ENCODE measurements at places on chromosomes 13 and 19. TPM values are rescaled to one million over a fixed set of nuclear protein-coding genes. Genes with fewer than 3 reads are reported as not detected.

GRCh38 chr19:31347828-31348392, 1.3 kb downstream of the TSHZ3 start:
- peaks cover 4% of the 10 kb centered on the region for H3K36me3 ChIP-seq
- H3K4me3 ChIP-seq = peak overlapping the region; percentile 77
- no peak overlapping the region for H3K27ac ChIP-seq
- peaks cover 54% of the 10 kb centered on the region for H3K27me3 ChIP-seq

- no peaks in the 10 kb centered on the region for H3K27me3 ChIP-seq
- H3K27ac ChIP-seq = peak overlapping the region; percentile 83
- peak overlapping the region; percentile 89 for H3K4me3 ChIP-seq
- H3K36me3 ChIP-seq = peaks cover 27% of the 10 kb centered on the region
- H3K4me1 ChIP-seq = peaks cover 22% of the 10 kb centered on the region
These were observed 2.4 kb downstream of the GADD45B start for GRCh38 chr19:2478278-2478755.

Gene FUT1
- total RNA-seq = 0.45 TPM

DNA sequence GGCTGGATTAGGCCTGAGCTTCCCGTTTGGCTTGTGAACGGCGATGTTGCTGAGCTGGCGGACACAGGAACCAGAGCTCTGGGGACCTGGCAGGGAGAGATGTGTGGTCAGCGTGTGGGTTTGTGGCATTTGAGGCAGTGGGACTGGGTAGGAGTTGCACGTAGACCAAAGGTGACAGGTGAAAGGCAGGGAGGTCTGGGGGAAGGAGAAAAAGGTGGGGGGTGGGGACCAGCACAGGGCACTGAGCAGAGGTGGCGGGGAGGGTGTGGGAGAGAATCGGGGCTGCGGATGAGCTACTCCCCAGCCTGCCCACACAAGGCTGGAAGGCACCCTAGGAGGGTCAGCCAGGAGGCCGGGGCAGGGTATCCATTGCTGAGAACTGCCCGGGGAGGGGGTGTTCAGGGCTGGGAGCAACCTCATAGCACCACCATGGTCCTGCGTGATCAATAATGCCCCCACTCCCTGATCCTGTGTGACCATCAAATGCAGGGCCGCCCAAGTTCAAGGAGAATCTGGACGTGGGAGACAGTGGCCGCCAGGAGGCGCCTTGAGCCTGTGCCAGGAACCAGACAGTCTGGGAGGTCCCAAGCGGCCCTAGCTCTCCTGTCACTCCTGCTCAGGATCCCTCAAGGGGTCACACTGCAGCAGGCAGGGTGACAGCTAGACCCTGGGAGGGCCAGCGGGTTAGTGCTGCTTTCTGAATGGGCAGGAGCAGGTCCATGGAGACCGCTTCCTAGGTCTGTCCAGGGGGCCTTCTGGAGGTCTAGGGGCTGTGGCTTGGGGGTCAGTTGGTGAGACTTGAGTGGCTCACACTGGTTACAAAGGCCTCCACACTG, 12.8 kb upstream of the SELENOW start:
- DNase-seq = peak; percentile 53
- H3K4me1 ChIP-seq = no peaks in the 10 kb centered on the region
- H3K36me3 ChIP-seq = no peaks in the 10 kb centered on the region
- H3K4me3 ChIP-seq = no peak overlapping the region

DNA sequence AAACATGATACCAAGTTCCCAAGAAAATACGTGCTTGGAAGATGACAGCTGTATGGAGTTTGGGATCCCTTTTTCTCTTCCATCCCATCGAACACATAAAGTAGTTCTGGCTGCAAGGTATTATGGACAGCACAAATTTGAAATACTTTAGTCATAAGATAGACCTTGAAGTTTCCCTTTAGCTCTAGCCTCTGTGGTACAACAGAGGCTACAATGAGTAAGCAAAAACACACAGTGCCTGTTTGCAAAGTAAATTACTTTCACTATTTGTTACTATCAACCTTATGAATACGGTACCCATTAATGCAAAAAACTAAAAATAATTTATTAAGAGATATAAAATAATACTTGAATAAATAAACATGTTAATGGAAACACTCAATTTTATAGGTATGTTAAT, 21.0 kb upstream of the LRCH1 start:
- no peaks in the 10 kb centered on the region for H3K36me3 ChIP-seq
- H3K4me1 ChIP-seq = peaks cover 15% of the 10 kb centered on the region
- H3K27me3 ChIP-seq = peaks cover 2% of the 10 kb centered on the region
- no peak overlapping the region for H3K4me3 ChIP-seq
- H3K27ac ChIP-seq = no peak overlapping the region
- no peak for DNase-seq

DNA sequence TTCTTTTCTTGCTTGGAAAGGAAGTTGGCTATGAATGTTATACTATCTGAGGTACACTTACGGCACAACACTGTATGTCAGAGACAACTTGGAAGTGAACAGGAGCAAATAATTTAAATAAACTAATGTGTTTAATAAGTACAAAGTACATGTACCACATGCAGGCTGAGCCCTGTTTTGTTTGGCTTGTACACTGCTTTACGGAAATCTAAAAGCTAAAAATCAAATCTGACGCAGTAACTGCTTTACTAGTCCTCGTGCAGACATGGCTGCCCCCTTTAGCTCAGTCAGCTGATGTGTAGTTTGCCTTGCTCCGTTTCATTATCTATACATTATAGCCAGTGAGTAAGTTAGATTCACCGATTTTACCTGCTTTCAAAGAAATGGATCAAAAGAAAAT, 36.5 kb downstream of the TDRD3 start:
- no peak overlapping the region for H3K27ac ChIP-seq
- peaks cover 14% of the 10 kb centered on the region for H3K4me1 ChIP-seq
- no peaks in the 10 kb centered on the region for H3K27me3 ChIP-seq
- no peak overlapping the region for H3K4me3 ChIP-seq

DNA sequence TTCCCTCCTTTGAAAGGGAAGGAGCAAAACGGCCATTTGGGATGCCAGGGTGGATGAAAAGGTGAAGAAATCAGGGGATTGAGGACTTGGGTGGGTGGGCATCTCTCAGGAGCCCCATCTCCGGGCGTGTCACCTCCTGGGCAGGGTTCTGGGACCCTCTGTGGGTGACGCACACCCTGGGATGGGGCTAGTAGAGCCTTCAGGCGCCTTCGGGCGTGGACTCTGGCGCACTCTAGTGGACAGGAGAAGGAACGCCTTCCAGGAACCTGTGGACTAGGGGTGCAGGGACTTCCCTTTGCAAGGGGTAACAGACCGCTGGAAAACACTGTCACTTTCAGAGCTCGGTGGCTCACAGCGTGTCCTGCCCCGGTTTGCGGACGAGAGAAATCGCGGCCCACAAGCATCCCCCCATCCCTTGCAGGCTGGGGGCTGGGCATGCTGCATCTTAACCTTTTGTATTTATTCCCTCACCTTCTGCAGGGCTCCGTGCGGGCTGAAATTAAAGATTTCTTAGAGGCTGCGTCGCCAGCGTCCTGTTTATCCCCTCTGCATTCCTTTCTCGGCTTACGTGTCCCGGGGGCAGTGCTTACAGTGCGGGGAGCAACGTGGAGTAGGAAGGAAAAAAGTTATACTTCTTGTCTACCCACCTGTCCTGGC, 15.2 kb upstream of the S1PR4 start:
- H3K4me3 ChIP-seq = no peak overlapping the region
- peaks cover 61% of the 10 kb centered on the region for H3K4me1 ChIP-seq
- no peaks in the 10 kb centered on the region for H3K27me3 ChIP-seq
- peak overlapping the region; percentile 73 for H3K27ac ChIP-seq
- peaks cover 81% of the 10 kb centered on the region for H3K36me3 ChIP-seq

Gene C19orf85
- total RNA-seq = not detected

DNA sequence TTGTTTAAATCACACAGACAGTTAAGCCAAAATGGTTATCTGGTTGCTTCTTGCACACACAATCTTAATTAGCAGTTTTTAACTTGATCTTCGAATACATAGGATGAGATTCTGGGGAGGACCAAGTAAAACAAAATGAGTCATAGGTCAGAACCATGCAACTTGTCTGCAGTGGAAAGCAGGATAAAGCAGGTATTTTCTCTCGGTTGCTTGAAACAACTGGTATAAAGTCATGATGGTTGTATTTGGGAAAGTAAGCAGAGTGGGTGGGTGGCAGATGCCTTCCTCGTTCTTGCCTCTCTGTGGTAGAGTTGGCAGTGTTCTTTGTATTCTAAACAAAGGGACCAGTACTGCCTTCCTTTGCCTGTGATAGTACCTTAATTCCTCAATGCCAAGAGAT, 167.0 kb downstream of the COG6 start:
- DNase-seq = no peak
- H3K4me1 ChIP-seq = peaks cover 27% of the 10 kb centered on the region
- H3K27me3 ChIP-seq = no peaks in the 10 kb centered on the region

Gene BRSK1
- total RNA-seq = 5.7 TPM

Gene SLC10A2
- total RNA-seq = not detected

Gene SLC25A41
- total RNA-seq = not detected

DNA sequence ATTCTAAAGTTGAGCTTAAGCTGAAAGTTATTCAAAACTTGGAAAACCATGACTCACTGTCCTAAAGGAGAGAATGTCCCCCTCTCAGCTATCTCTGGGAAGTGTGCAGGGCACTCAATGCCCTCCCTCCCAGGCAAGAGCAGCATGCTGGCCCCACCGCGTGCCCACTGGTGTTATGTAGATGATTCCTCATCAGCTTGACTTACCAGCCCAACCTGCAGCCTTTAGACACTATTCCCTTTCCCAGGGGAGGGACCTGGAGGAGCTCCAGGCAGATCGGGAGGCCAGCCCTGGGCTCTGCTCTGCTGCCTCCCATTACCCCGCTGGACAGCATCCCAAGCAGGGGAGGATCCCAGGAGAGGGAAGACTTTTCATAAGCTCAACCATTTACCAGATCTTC, 124.6 kb downstream of the FGF14 start:
- no peak overlapping the region for H3K27ac ChIP-seq
- DNase-seq = no peak
- H3K4me3 ChIP-seq = no peak overlapping the region
- H3K27me3 ChIP-seq = peaks cover 2% of the 10 kb centered on the region

GRCh38 chr13:30429721-30430694, 7.7 kb downstream of the UBE2L5 start:
- H3K4me1 ChIP-seq = peaks cover 28% of the 10 kb centered on the region
- H3K36me3 ChIP-seq = no peaks in the 10 kb centered on the region
- H3K27me3 ChIP-seq = peaks cover 2% of the 10 kb centered on the region

DNA sequence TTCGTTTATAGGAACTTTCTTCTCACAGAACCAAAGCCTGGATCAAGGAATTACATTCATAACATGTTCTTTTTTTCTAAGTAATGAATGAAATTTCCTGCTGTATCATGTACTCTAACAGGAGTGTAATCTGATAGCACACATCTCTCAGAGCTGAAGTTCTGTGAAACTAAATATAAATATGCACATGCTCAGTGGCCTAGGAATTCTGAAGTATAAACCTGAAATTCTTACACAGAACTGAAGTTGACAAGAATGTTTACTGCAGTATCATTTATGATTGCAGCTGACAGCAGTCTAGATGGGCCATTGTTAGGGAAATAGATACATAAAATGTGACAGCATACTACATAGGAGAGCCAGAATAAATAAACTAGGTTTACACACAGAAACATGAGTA, 54.5 kb downstream of the USP12 start:
- peaks cover 53% of the 10 kb centered on the region for H3K36me3 ChIP-seq
- no peak for DNase-seq
- peaks cover 9% of the 10 kb centered on the region for H3K4me1 ChIP-seq
- H3K27ac ChIP-seq = no peak overlapping the region
- no peak overlapping the region for H3K4me3 ChIP-seq

- no peaks in the 10 kb centered on the region for H3K27me3 ChIP-seq
- no peak for DNase-seq
- H3K4me3 ChIP-seq = no peak overlapping the region
- H3K27ac ChIP-seq = no peak overlapping the region
- no peaks in the 10 kb centered on the region for H3K36me3 ChIP-seq
- no peaks in the 10 kb centered on the region for H3K4me1 ChIP-seq
These were observed 1774.6 kb upstream of the PCDH20 start for GRCh38 chr13:63190219-63190618.

Gene IGFL2
- total RNA-seq = not detected

Gene SCGB2B2
- total RNA-seq = 0.58 TPM

- peaks cover 17% of the 10 kb centered on the region for H3K4me1 ChIP-seq
- H3K36me3 ChIP-seq = no peaks in the 10 kb centered on the region
- peak overlapping the region; percentile 92 for H3K4me3 ChIP-seq
- H3K27ac ChIP-seq = peak overlapping the region; percentile 96
These were observed 1395.8 kb downstream of the EFNB2 start for GRCh38 chr13:105139380-105140285.

- H3K36me3 ChIP-seq = peaks cover 13% of the 10 kb centered on the region
- DNase-seq = no peak
- H3K27me3 ChIP-seq = peaks cover 3% of the 10 kb centered on the region
- H3K4me3 ChIP-seq = peak overlapping the region; percentile 82
These were observed 277 bp downstream of the GIPC1 start for GRCh38 chr19:14495672-14496028.

GRCh38 chr19:1244693-1245451, 3.3 kb downstream of the ATP5F1D start:
- peaks cover 5% of the 10 kb centered on the region for H3K36me3 ChIP-seq
- H3K4me3 ChIP-seq = peak overlapping the region; percentile 61
- H3K4me1 ChIP-seq = peaks cover 38% of the 10 kb centered on the region

DNA sequence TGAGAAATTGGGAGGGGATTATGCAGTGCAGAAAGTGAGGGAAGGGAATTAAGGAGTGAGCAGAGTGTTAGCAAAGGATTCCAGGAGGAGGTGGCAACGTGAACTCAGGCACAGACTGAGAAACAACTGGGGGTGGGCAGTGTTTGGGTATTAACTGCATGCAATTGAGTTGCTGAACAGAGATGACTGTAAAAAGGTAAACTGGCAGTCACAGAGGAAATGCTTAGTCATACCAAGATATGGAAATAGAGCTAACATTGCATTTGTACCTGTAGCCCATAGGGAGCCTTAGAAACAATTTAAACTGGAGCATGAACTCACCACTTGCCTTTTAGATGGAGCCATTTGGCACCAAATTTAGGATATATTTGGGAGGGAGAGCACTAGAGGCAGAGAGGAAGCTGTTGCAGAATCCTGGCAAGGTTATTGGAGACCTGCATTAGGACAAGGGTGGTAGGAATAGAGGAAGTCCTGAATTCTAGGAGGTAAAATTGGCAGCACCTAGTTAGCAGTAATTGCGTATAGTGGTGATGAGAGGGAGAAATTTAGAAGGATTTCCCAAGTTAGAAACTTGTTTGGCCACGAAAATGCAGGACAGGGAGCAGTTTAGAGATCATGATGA, 100.6 kb upstream of the FRY start:
- peaks cover 38% of the 10 kb centered on the region for H3K4me1 ChIP-seq
- no peak overlapping the region for H3K4me3 ChIP-seq

Gene C1QTNF9B
- not detected for total RNA-seq

- no peak for DNase-seq
- H3K27ac ChIP-seq = no peak overlapping the region
- no peaks in the 10 kb centered on the region for H3K27me3 ChIP-seq
These were observed 31.9 kb upstream of the ZNF83 start for GRCh38 chr19:52670046-52670445.

Gene STARD13
- 0.15 TPM for total RNA-seq

Gene NEK5
- total RNA-seq = not detected

Data from activated CD4-positive, alpha-beta memory T cell treated with anti-CD3 and anti-CD28 coated beads, Interleukin-2, amount 10 ng/mL, durations not matched to agents 7 days and 5 days (primary cell).